ENCODE measurements at places on chromosomes 2 and 18.

- DNase-seq, result no peak
These were observed 8.1 kb downstream of the CHMP1B start for GRCh38 chr18:11859282-11859830.

DNA sequence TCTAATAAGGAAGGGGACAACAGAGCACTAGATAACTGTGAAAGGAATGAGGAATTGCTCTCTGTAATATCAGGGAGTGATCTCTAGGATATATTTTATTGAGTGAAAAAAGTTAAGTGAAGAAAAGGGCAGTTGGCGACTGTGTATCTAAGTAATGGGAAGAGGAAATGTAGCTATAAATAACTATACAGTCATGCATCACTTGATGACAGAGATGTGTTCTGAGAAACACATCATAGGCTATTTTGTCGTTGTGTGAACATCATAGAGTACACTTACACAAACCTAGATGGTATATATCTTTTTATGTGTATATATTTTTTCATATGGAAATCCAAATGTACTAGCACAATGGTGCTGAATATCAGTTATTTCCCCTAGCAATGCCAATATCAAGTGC lies 329.3 kb downstream of the TXNL1 start:
- DNase-seq, result no peak

GRCh38 chr18:55672574-55673361 lies 84.8 kb upstream of the TCF4 start:
- no peak for DNase-seq

- no peak for DNase-seq
These were observed 355.2 kb upstream of the KCNJ3 start for GRCh38 chr2:154343282-154343681.

DNA sequence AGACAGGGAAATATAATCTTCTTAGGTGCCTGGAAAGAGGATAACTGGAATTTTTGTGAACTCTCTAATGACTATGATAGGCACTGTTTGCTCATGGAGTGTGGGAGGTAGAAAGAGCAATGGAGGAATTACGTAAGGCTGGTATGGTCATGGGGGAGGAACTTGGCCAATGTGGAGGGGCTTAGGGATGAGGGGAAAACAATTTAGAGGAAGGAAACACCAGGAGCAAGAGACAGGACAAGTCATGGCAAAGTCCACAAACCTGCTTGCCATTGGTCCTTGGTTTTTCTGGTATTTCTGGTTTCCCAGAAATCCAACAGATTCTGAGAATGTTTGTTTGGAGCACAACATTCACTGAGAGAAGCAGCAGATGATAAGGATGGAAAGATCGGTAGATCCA lies 274.2 kb downstream of the DYSF start:
- DNase-seq, result no peak

- DNase-seq, result no peak
These were observed 129.9 kb upstream of the CHST9 start for GRCh38 chr18:27314996-27315395.

DNA sequence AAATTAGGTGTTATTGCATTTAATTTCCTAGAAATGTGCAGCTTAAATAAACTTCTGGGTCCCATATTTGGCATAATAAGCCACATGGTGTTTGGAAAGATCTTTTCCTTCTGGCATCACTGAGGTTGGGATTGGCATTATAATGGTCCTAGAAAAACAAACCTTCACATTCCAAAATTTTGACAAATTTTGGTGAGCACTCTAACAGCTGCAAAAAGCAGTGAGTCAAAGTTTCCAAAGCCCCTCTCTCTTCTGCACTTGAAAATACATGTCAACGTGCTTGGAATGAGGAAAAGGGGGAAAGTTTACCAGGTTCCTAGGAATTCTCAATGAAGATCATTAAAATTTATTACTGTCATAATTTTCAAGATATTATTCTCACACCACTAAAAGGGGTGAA lies 77.8 kb upstream of the STK17B start:
- DNase-seq, result no peak

GRCh38 chr2:163735685-163736432 lies at the start of gene FIGN:
Gene FIGN, minus strand, starts transcription at chr2:163736008. Its CDS starts 1,081 bp downstream, at chr2:163734927.
- peak; percentile 87 for DNase-seq

- DNase-seq, result no peak
These were observed 968.5 kb downstream of the BCL11A start for GRCh38 chr2:59584958-59585357.

DNA sequence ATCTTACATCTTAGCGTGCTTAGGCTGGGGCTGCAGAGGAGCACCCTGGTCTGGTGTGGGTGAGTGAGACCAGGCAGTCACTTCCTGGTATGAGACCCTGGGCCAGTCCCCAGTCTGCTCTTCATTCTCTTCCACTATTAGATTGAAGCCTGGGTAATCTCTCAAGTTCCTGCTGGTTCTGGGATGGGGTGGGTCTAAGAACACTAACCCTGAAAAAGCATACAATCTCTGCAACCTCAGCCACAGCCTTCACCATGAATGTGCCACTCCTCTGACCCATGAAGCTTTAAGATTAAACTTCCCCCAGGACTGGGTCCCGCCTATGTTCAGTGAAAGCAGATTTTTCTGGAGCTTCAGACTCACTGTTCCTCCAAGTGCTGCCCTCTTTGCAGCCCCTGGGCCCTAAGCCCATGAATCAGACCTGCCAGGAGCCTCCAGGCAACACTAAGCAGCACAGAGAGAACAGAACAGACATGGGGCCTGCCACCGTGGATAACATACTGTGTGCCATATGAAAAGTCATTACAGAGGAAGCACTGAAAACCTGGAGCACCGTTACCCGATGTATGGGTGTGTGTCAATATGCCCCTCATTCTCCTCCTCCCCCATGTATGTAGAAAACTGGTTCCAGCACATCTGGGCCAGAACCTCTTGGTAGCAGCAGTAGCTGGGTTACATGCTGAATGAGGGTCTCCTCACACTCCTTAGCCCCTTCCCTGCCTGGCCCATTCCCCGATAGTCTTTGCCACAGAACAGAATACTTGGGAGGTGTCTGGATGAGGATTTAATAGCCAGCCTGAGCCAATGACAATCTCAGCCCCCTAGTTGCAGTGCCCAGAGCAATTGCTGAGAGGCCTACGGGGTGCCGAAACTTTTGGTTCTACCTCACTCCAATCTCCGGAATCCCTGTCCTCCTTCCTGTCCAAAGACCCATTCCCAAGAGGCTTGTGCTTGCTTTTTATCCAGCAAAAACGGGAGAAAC lies 2.7 kb upstream of the SIX2 start:
- DNase-seq, result no peak

- no peak for DNase-seq
These were observed 45.4 kb upstream of the EHBP1 start for GRCh38 chr2:62660087-62660486.

DNA sequence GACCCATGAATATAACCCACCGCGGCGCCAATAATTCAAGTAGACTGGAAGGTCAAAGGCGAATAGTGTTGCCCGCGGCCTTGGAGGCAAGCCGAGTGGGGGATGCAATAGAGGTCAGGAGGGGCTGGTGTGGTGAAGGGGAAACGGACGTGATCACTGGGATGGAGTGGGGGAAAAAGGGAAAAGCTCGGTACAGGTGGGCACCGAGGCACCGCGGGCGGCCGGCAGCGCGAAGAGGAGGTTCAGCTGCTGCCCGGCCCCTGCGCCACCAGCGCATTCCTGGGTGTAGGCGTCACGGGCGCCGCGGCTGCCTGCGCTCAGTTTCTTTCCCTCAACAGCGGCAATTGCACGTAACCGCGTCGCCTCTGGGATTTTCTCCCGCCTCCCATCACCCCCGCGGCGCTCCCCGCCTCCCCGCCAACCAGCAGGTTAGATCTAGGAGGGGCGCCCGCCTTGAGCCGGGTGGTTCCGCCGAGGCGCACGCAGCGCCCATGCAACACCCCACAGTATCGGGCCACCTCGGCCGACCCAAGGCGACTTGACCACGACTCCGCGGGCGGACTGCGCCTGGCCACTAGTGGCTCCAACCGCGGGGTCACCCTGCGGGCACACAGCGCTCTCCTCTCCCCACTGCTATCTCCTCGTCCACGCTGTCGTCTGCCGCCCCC lies 1.5 kb downstream of the RND3 start:
- DNase-seq, result peak; percentile 77

DNA sequence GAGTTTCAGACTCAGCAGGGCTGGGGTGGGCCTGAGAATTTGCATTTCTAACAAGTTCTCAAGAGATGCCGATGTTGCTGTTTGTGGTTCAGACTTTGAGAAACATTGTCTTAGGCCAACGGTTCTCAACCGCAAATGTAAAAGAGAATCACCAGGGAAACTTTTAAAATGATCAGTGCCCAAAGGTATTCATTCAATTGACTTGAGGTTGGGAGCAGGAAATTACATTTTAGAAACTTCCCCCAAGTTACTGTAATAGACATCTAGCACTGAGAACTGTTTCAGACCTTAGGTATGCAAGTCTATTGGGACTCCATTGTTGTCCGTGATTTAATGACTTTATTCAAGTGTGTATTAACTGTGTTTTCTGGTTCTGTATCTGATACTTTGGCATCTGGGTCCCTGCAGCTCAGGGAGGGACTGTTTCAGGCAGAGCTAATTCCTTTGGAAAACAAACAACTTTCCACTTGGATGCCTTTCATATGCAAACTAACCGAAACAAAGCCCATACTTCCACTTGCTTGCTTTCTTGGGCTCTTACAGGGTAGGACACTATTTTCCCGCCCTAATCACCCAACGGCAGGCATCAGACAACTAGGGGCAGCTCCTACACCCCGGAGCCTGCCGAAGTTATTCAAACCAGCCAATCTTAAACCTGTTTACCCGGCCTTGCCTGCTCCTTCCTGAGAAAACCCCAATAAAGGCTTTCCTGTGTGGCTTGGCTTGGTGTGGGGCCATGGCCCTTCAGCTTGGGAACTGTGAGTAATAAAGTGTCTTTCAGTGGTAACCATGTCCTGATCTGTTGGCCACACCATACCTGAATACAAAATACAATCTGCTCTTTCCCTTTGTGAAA lies 97.6 kb downstream of the POLE4 start:
- DNase-seq, result no peak

DNA sequence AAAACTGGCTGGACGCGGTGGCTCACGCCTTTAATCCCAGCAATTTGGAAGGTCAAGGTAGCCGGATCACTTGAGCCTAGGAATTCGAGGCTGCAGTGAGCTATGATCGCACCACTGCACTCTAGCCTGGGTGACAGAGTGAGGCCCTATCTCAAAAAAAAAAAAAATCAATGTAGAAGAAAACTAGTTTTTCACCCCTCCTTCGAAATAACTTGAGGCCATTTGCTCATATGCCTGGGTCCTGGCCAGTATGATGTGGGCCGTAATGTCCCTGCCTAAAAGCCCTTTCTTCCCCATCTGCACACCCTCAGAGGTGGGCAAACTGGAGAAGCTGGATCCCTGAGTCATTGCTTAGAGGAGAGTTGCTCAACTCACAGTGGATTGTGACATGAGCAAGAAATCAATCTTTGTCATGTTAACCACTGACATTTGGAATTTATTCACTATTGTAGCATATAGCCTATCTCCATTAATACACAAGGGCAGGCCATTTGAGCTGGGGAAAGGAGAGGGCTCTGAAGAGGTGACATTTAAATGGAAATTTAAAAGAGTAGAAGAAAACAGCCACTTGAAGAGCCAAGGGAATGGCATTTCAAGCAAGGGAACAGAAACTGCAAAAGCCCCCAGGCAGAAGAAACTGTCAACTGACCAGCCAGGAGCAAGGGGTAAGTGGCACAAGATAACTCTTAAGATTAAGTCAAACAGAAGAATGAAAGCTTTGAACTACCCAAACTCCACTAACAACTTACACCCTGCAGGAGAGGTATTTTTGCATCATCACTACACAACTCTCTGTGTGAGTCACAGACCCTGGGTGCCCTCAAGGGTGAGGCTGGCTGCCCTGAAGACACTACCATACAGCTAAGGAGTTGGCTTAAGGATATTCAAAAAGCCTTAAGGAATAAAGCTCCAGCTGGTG lies 7.6 kb upstream of the METTL21A start:
- no peak for DNase-seq

- DNase-seq, result no peak
These were observed 206.5 kb upstream of the AGAP1 start for GRCh38 chr2:235287375-235287733.

- no peak for DNase-seq
These were observed 62.2 kb upstream of the SCYGR2 start for GRCh38 chr2:227536445-227536844.

GRCh38 chr2:81549646-81550045 lies 1245.1 kb upstream of the LRRTM1 start:
- DNase-seq, result no peak

DNA sequence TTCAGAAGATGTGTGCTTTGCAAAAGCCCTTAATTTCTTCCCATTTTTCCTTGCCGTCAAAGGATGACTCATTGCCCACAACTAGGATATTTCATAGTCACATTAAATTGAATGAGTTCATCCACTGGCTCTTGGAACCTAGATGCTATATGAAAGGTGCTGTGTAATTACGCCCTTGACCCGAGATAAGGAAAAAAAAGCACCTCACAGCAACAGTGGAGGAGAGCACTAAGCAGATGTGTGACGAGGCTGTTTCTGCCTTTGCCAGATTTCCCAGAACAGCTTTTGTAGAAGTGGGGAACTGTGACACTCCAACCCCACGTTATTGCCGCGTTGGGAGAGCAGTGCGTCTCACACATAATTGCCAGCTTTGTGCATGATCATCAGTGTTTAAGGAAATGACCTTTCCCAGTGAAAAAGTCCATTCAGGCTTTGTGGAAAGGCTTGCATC lies 33.3 kb upstream of the TMEM87B start:
- no peak for DNase-seq

- no peak for DNase-seq
These were observed 74.3 kb upstream of the CCDC150 start for GRCh38 chr2:196565106-196565765.

- DNase-seq, result no peak
These were observed 157.5 kb downstream of the ZEB2 start for GRCh38 chr2:144362401-144362800.

- no peak for DNase-seq
These were observed 3.5 kb downstream of the DUSP11 start for GRCh38 chr2:73776381-73776780.

DNA sequence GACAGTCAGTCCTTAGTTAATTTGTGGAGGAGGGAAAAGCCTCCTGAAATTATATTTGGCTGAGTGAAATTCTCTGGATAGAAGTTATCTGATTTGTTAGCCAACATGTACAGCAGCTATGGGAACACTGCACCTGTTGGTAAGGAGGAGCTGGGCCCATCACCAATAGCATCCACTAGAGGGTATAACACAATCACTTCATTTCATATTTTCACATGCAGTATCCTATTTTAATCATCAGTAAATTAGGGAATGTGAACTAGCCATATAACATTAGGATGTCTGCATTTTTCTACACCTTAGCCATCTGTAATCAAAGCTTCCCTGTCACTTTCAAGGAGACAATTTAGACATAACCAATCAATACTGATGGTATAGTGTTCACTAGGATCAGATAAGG lies 818.4 kb upstream of the CDH2 start:
- no peak for DNase-seq

DNA sequence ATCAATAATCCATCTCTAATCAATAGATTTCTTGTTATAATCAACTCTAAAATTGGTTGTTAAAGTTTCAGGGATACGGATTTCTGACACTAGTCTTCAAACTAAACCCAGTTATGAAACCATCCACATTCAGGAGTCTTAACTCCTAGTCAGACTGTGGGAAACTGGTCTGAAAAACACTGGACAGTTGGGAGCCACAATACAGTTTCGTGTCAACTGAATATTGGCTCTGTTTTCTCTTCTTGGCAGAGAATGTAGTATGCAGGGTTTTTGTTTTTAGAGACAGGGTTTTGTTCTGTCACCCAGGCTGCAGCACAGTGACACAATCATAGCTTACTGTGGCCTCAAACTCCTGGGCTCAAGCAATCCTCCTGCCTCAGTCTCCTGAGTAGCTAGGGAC lies 123.1 kb downstream of the RTTN start:
- DNase-seq, result no peak
